Prostate gland (tissue), 2 donors: ENCODE measurements at places on chromosomes 7 and 10. TPM values are rescaled to one million over a fixed set of nuclear protein-coding genes. Genes with fewer than 3 reads are reported as not detected.

DNA sequence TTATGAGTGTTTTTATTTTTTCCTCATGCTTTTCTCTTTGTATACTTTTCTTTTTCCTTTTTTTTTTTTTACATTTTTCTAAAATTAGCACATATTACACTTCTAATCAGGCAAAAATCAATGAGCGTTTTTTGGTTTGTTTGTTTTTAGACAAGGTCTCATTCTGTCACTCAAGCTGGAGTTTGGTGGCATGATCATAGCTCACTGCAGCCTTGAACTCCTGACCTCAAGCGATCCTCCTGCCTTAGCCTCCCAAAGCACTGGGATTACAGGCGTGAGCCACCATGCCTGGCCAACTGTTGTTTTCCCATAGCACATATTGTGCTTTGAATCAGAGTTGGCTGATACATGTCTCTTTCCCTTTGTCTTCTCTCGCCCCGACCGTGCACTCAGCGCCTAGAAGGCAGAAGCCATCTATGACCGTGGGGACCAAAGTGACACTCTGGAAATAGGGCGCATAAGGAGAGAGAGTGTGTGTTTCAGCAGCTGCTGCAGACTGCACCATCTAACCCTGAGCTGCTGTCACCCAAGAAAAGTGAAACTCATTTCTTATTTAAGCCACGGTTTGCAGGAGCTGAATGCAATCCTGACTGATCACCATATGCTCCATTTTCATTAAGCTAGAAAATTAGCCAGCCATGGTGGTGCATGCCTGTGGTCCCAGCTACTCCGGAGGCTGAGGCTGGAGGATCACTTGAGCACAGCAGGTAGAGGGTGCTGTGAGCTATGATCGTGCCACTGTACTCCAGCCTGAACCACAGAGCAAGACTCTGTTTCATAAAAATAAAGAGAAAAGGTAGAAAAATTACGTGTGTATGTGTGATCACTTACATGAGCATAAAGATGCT is 41.4 kb upstream of the GTF2I start:
- DNase-seq = no peak

DNA sequence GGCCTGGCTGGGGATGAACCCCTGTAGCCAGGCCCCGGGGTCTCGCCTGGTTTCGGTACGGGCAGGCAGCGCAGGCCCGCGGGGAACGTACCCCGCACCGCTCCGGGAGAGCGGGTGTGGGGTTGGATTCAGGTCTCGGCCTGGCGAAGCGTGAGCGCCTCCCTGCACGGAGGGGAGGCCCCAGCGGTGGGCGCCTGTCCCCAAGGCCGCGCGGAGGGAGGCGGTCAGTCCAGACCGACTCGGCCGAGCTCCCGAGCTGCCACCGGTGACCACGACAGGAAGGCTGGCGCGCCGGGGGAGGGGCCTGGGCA is 378 bp upstream of the INPP5F start:
- no peak for DNase-seq

The PRPS1L1 gene
- not detected for total RNA-seq

The PTCD1 gene
- total RNA-seq = 9.1 TPM

The TMEM140 gene
- total RNA-seq = 14.6 TPM

DNA sequence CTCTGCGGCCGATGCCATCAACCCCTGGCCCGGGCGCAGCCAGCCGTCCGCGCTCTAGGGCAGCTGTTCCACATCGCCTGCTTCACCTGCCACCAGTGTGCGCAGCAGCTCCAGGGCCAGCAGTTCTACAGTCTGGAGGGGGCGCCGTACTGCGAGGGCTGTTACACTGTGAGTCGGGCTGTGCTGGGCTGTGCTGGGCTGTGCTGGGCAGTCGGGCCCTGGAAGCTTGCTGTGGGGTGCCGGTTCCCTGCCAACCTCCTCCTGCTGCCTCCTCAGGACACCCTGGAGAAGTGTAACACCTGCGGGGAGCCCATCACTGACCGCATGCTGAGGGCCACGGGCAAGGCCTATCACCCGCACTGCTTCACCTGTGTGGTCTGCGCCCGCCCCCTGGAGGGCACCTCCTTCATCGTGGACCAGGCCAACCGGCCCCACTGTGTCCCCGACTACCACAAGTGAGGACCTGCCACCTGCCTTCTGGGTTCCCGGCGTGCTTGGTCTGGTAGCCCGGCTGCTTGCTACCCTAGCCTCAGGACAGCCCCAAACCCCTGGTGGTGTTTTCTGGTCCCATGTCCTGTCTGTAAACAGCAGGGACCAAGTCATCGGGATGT is 7.5 kb downstream of the ZYX start:
- no peak for DNase-seq

The CLEC5A gene
- 0.74 TPM for total RNA-seq

DNA sequence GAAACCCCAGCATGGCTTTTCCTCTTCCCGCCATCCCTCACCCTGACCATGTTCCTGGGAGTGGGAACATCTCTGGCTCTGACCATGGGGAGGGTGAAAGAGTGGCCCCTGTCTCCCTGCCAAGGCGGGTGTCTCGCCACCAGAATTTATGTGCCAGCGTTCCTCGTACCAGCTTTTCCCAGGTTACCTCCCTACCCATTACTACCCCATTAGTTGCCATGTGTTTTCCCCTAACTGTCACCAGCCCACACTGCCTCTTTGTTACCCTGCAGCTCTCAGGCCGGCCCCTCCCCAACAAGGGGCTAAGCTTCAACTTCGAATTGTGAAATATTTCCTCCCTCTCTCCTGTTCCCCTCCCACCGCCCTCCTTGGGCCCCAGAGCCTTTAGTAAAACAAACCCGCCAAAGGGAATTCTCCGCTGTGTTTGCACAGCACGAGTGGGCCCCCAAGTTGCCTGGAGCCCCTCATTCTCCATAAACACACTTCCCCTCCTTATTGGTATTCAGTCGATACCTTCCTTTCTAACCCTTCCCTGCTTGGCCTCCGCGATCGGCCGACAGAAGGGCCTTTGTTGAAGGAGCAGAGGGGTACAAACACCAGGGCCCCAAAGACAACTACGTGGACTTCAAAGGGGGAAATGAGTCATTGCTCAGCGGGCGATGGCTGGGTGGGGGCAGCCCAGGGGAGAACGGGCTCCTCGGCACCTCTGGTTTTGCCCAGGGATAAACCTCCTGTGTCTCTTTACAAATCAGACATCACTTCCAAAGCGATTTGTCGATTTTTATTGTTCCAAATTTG is 45.5 kb downstream of the SLIT1 start:
- DNase-seq = no peak

The IL6 gene
- total RNA-seq = not detected

GRCh38 chr10:70576803-70577517 is 25.6 kb downstream of the PRF1 start:
- no peak for DNase-seq

DNA sequence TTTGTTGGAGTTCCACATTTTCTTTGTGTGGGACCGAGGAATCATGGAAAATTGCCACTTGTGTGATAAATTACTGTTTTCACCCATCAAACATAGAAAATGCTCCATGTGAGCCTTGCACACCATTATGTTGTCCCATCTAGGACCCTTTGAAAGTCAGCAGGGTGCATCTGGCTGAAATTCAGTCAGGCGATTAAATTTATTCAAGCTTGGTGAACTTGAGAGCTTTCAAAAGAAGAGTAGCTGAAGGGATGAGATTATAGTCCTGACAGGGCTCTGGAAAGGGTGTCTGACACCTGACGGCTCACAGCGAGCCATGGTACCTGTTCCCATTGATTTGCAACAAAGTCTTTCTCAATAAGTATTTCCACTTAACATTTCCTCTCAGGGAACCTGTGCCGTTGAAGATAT is 399.7 kb upstream of the ETV1 start:
- no peak for DNase-seq

DNA sequence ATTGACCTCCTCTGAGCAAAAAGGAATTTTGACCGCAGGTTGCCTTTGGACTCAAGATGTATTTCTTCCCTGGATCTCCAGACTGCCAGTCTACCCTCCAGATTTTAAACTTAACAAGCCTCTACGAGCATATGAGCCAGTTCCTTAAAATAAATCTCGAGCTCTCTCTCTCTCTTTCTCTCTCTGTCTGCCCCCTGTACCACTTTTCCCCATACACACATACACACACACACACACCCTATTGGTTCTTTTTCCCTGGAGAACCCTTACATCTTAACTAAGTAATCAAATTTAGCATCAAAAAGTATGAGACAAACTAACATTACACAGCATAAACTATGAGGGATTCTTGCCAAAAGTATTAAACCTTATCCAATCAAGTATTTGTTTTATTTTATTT is 11.4 kb downstream of the BCAP29 start:
- DNase-seq = no peak

GRCh38 chr10:107444443-107444842 is 279.9 kb upstream of the SORCS1 start:
- DNase-seq = no peak

DNA sequence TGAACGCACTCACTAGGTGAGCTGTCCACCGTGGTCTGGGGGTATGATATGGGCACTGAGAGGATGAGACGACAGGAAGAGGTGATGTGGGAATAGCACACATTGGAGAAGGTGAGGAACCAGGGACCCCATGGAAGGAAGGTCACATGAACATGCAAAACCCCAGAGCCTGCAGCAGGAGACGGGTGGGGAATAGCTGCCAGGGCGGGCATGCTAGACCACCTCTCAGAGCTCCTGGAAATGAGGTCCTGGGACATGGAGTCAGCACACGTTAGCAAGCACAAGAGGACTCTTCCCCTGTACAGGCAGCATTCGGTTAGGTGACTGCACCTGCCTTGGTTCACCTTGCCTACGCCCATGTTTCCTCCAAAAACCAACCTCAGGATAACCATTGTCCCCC is 8.1 kb downstream of the FAM131B start:
- no peak for DNase-seq

The NEUROD6 gene
- not detected for total RNA-seq

DNA sequence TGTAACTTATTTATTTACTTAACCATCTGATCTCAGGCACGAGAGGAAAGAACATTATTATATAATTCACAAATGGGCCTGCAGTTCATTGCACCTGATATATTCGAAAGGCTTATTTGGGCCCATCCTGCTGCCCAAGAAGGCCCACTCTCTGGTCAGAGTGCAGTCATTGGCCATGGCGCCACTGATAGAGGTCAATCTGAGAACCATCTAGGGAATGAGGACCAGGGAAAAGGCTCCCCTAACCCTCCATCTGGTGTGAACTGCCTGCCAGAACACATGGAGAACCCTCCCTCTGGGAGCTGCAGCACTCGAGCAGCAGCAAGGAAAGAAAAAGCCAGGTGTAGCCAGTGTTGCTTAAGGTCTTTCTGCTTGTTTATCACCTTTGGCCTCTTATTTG is 136.6 kb downstream of the REEP3 start:
- DNase-seq = no peak

The CTTNBP2 gene
- 5.7 TPM for total RNA-seq

GRCh38 chr7:28083164-28083997 is 97.2 kb downstream of the JAZF1 start:
- peak; percentile 55 for DNase-seq

DNA sequence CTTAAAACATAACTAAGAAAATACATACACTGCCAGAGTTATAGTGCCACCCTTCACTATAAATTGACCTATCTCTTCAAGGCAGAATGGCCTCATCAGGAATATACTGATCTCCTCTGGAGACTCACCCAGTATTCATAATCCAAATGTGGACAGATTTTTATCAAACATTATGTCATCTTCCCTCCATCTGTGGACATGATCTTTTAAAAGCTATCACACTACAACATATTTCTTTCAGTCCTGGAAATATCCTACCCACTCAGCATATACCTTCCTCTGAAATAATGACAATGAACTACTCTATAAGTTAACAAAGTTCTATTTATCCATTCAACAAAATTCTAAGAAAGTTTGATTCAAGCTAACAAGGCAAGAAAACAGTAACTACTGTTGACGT is 3.2 kb downstream of the ZNF800 start:
- no peak for DNase-seq

GRCh38 chr7:77475181-77475580 is 59.0 kb upstream of the GSAP start:
- DNase-seq = no peak

DNA sequence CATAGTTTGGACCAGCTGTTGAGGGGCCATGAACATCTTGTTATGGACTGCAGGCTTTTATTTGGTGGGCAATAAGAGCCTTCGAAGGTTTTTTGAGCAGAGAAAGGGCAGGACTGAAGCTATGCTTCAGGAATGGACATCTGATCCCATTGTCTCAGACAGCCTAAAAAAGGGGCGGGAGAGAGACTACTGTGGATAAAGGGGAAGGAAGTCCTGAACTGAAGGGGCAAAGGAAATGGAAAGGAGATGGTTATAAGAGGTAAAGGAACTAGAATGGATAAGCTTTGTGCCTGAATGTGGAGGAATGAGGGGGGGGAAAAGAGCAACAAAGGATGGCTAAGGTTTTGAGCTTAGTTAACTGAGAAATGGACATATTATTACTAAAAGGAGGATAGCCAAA is 172.5 kb downstream of the SKAP2 start:
- no peak for DNase-seq

DNA sequence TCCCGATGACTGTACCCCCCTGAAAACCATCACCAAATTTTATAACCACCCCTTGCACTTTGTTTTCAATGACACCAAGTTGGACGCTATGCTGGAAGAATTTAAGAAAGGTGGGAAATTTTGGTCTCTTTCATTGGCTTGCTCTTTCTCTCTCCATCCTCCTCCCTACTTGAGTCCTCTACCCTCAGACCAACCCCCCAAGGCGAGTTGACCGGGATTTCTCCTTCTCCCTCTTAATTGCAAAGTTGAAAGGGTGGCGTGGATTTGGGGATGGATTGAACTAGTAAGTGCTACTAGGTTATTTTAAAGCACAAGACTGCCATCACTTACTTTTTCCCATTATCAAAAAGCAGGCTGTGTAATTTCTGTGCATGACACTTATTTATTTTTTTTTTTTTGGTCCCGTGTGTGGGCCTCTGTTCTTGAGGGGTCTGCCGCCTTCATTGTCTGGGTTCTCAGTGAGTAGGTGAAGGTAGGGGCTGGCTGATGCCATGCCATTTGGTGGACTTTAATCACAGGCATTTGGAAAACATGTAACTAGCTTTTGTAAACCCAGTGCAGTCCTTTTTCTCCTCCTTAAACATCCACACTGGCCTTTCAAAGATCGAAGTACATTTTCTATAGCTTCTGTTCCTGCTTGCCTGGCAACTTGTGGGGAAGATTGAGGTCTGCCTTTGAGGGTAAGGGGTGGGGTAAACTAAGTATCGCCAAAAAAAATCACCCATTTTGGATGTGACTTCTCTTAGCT is 2.1 kb downstream of the CNNM2 start:
- DNase-seq = no peak

DNA sequence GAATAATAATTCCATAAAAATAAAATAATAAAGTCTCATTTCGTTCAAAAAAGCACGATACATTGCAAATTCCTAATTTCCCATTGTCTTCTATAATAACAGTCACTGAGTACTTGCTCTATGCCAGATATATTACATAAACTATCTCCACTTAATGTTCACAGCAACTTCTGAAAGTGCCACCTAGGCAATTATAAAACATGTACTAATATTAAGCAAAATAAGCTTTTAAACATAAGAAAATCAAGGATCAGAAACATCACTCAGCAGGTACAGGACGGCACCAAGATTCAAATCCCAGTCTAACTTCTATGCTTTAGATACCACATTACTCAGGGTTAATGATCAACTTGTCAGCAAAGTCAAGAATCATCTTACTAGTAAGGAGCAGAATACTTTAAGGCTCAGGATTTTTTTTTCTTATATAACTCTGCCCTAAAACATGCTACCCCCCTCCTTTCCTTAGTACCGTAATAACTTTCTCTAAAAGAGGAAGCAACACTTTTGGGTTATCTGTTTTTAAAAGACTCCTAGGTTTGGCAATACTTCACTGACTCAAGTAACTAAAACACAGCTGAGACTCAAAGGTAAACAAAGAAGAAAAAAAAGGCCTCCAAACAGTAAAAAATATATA is 51.3 kb downstream of the USP6NL start:
- DNase-seq = no peak
